ENCODE measurements at places on chromosomes 12 and 14.

- DNase-seq = no peak
Observed at GRCh38 chr12:11763760-11764520, 114.5 kb downstream of the ETV6 start.

DNA sequence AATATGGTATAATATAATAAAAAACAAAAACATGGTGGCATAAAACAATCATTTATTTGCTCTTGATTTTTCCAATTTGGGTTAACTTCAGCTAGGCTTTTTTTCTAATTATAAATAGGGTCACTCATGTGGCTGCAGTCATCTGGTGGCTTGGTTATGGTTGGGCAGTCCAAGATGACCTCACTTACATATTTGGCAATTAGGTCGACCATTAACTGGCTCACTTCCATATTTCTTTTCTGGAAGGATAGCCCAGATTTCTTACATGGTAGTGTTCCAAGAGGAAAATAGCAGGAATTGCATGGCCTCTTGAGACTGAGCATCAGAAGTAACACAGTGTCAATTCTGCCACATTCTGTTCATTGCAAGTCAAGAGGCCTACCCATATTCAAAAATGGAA is 153.4 kb downstream of the FUT8 start:
- DNase-seq = no peak

DNA sequence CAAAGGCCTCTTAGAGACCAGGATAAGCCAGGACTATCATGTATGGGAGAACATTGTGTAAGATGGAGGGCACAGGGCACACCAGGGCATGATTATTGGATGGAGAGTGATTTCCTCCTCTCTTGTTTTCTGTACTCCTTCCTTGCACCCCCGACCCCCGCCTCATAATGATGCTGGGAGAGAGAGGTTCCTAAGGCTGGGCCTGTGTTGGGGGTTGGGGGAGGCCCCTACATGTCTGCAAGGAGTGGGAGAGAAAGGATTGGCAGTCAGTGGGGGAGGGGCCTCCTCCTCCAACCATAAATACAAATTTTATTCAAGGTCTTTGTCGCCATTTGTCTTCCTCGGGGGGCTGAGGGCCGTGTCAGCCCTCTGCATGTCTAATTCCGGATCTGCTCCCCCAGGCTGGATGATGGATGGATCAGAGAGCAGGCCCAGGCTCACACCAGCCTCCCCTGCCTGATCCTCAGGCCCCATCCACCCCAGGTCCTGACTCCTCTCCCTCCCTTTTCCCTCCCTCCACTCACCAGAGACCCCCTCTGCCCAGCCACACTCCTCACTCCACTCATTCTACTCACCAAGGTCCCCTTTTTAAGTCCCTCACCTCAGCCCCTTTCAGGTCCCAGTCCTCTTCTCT is 2.0 kb upstream of the C1QL4 start:
- no peak for DNase-seq

GRCh38 chr14:95487669-95488084 is 28.8 kb downstream of the SYNE3 start:
- DNase-seq = no peak

DNA sequence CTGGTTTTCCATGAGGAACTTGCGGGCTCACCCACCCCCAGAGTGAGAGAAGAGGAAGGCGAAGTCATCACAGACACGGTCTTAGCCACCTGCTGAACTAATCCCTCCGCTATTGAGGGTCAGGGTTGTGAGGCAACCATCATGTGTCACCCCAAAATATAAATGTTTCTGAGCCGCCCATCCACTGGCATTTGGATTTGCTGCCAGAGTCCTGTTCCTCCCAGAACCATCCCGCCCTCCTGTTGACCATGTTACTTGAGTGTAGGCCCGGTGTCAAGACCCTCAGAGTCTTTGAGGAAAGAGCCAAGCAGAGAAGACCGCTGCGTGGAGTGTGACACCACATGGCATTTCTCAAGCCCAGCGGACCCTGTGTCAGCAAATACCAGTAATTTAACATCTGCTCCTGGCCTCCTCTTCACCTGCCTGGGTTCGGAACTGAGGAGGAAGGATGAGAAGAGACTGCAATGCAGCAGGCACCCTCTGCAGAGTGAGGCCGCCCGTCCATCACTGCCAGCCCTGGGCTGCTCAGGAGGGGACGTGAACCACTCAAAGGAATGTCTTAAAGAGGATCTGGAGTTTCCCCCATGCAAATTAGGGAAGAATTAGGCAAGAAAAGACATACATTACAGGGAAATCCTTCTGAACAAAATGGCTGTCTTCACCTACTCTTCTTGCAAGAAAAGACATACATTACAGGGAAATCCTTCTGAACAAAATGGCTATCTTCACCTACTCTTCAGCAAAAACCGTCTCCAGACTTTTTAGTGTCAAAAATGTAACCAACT is 100.4 kb downstream of the FBXL14 start:
- no peak for DNase-seq

DNA sequence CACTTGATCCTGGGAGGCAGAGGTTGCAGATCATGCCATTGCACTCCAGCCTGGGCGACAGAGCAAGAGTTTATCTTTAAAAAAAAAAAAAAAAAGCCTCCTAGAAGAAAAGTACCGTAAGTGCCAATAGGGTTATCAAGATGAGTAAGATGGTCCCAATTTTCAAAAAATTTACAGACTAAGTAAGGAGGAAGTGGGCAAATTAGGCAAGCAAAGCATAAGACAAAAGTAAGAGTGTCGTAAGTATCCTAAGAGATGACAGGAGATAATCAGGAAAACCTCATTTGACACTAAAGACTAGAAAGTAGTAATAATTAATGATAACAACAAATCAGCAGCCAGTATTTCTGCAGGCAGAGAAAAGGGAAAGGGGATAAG is 12.2 kb downstream of the PYM1 start:
- no peak for DNase-seq

DNA sequence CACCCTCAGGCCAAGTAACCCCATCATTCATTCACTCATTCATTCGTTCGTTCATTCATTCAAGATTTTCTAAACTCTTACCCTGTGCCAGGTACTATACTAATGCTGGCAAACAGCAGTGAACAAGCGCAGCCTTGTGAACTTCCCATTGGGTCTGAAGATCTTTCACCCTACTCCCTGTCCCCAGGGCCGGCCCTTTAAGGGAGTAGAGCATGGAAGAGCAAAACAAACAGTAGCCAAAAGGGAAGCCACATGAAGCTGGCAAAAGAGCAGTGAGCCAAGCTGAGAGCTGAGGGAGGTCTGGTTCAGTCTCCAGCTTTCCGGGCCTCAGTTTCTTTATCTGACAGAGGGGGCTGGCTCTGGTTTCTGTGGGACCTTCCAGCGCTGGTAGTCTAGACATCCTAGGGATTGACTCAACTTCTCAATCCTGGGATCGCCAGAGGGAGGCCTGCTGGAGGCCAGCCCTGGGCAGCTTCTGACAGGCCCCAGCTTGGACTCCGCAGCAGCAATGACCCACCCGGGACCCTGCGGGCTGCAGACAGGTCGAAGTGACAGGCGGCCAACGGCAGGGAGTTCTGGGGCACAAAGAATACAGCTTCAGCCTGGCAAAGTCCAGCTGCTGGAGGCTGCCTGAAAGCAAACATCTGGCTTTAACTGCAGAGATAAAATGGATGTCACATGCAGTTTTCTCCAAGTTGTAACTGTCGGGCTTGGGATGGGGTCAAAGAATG is 27.1 kb downstream of the ACTN1 start:
- DNase-seq = no peak

DNA sequence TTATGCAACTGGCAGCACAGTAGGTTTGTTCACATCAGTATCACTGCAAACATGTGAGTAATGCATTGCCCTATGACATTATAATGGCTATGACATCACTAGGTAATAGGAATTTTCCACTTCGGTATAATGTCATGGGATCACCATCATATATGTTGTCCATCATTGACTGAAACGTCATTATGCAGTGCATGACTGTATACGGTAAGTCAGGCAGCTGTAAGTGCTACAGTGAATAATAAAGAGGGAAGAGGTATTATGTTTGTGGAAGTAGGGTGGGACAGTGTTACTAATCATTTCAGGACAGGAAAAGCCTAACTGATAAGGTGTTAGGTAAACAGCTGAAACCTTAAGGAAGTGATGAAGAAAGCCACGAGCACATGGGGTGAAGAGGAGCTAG is 68.1 kb downstream of the ANO4 start:
- no peak for DNase-seq

DNA sequence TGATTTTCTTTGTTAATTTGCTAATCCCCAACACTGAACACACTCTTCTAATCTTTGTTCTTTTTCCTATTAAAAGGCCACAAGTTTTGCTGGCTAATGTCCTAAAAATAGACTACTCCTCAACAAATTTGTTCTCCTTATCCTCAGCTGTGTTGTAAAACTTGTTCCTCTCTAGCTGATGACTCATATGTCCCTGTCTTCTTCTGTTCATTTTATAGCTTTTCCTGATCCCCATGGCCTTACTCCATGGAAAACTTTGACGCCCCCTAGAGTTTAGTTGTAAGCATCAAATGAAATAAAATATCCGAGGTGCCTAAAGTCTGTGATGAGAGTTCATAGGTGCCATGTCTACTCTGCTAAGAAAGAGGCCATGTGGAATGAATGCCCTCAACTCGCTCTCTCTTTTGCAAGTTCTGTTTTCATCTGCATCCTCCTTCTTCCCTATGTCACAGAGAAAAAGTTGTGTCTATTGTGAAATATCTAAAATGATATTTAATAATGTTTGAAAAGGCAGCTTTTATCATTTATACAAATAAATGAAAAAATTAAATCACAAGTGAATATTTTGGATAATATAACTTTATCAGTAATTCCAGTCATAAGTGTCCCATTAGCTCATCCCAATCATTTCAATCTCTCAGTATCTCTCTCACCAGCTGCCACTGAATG is 237.9 kb downstream of the IPO8 start:
- DNase-seq = no peak

DNA sequence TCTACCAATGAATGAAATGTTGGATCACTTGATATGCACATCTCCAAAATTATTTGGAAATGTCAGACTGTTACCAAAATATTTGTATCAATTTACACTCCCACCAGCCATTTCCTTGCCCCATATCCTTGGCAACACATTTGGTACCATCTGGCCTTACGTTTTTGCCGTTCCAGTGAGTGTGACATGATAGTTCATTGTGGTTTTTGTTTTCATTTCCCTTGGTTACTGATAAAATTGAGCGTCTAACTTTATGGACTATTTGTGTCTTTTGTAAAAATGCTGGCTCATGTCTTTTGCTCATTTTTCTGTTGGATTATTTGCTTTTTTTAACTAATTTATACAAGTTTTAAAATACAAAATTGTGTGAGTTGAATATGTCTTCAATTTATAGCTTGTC is 11.0 kb downstream of the KLHDC1 start:
- no peak for DNase-seq

GRCh38 chr14:35336494-35337268 is 44.5 kb downstream of the PSMA6 start:
- DNase-seq = no peak

GRCh38 chr12:83317595-83317994 is 630.9 kb downstream of the TMTC2 start:
- DNase-seq = no peak

DNA sequence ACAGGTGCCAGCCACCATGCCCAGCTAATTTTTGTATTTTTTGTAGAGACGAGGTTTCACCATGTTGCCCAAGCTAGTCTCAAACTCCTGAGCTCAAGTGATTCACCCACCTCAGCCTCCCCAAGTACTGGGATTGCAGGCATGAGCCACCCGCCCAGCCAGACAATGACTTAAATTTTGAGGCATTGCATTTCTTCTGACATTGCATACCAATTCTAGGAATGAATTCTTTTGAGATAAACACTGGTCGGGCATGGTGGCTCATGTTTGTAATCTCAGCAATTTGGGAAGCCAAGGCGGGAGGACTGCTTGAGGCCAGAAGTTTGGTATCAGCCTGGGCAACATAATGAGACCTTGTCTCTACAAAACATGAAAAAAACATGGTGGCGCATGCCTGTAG is 2.5 kb upstream of the CELA1 start:
- no peak for DNase-seq

DNA sequence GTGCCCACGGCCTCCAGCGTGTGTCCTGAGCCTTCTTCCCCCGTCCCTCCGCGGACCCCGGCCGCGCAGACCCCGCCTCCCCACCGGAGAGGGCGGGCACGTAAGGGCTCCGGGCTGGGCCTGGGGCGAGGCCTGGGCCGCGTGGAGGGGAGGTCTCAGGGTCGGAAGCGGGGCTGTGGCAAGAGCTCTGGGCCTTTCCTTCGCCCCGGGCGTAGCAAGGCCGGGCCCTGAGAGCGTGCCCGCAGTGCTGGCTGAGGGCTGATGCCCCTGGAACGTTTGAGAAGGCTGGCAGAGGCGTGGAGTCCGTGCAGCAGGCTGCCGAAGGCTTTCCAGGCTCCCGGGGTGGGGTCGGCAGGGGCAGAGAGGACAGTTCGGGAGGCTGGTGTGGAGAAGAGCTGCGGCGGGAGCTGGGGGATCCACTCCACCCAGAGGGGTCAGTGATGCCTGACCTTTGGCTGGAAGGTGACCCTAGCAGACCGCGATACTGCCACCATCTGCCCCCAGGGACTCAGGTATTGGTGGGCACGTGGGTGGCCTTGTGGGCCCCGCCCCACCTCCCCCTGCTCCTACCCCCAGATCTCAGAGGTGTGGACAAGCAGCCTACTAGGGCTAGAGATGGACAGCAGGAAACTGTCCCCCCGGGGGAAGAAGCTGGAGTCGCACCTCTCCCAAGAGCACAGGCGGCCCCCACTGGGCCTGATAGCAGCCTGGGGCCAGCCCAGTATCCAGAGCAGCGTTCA is 558 bp downstream of the TEX22 start:
- no peak for DNase-seq

- DNase-seq = no peak
Observed at GRCh38 chr14:31476131-31476866, 11.5 kb downstream of the GPR33 start.

GRCh38 chr14:94593376-94593748 is 12.1 kb downstream of the SERPINA5 start:
- no peak for DNase-seq

Data from brain (organoid and tissue), 16 donors.